Progenitor cell of endocrine pancreas (in vitro differentiated cells): ENCODE measurements at places on chromosomes 5 and 9.

GRCh38 chr9:16505199-16505598 is 365.3 kb downstream of the BNC2 start:
- H3K27ac ChIP-seq: no peak overlapping the region
- H3K4me3 ChIP-seq: no peak overlapping the region
- no peak for DNase-seq
- peaks cover 8% of the 10 kb centered on the region for H3K4me1 ChIP-seq
- H3K36me3 ChIP-seq: no peaks in the 10 kb centered on the region

GRCh38 chr5:8729437-8729836 is 816.4 kb downstream of the SEMA5A start:
- H3K27me3 ChIP-seq: no peaks in the 10 kb centered on the region
- no peak overlapping the region for H3K27ac ChIP-seq
- H3K4me1 ChIP-seq: no peaks in the 10 kb centered on the region

DNA sequence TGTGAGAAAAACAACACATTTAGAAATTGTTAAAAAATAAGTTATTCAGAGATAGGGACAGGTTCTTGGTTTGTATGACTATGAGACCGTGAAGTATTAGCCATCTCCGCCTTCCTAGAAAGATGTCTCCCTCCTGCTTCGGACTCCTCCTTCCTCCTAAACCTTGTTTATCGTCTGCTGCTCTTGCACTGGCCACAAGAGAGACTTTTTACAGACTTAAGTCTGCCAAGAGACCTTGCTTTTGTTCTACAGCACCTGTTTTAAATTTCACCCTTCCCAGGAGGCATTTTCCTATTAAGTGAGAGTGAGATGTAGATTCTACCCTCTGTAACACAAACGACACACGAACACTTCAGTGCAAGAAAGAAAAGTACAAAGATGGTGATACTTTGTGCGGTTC is 274.6 kb downstream of the ARHGEF28 start:
- no peak for DNase-seq
- H3K4me1 ChIP-seq: peaks cover 6% of the 10 kb centered on the region
- peaks cover 4% of the 10 kb centered on the region for H3K36me3 ChIP-seq

DNA sequence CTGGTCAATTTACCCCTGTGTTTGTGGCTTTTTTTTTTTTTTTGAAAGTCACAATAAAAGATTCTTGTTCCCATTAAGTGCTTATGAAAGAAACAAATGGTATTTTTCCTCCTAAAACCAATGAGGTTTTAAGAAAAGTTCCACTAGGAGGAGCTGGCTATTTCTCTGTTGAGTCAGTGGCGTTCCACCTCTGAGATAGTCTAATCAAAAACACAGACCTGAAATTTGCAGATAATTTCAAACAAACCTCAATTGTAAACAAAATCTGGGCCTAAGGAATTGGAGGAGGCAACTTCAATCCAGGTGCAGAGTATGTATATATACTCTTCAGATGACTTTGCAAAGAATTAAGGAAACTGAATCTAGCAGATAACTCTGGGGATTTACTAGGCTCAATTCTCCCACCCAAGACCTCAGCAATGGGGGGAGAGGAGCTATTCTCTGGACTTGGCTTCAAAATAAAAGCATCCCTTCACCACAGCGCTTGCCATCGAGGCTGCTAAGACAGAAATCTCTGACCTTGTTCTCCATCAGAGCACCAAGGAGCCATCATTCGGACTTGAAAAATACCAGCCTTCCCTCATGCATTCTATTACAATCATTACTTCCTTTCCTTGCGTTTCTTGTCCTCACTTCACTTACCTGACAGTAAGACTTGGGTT is 52.4 kb downstream of the FANCC start:
- H3K36me3 ChIP-seq: no peaks in the 10 kb centered on the region
- no peak overlapping the region for H3K4me3 ChIP-seq
- peak overlapping the region; percentile 74 for H3K27ac ChIP-seq
- H3K4me1 ChIP-seq: peaks cover 47% of the 10 kb centered on the region
- no peaks in the 10 kb centered on the region for H3K27me3 ChIP-seq
- no peak for DNase-seq

DNA sequence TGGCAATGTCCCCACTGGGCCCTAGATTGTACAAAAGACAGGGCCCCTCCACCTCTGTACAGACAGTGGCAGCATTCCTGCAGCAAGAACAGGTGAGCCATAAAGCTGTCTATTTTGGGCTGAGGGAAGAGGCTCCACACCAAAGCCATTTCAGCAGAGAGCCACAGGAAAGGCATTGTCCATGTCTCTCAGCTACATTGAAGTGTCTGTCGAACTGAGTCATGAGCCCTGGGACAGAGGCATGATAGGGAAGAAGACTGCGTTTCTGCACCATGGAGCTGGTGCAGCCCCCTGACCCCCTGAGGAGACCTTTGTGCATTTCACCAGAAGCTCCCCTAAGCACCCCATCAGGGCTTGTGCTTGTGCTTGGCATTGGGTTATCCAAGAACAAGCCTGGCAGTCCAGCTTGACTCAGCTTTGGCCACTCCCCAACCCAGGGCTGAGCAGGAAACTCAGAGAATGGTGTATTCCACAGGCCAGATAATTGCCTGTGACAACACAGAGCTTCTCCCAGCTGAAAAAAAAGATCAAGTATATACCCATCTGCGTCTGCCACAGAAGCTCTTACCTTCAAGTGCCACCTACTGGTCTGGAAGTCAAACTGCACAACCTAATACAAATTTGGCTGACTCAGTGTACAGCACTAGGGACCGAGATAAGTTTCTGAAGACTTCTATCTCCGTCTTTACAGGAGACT is 5.9 kb upstream of the FRMD3 start:
- peaks cover 17% of the 10 kb centered on the region for H3K27me3 ChIP-seq
- no peak overlapping the region for H3K4me3 ChIP-seq
- H3K27ac ChIP-seq: no peak overlapping the region

DNA sequence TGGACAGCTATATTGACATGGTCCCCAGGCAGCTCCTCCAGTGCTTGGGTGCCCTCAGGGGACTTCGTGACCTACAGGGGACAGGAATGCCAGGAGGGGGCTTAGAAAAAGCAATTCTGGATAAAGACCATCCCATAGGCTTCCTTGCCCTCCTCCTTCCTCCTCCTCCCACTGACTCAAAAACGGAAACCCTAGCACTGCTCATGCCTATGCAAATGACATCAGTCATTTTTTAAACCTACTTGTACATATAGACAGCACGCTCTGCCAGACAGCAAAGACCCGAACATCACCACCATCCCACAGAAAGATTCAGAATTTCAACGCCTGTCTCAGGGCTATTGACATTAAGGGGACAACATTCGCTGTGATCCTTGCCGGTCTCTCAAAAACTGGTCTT is 11.0 kb downstream of the IGFBPL1 start:
- no peak for DNase-seq
- no peaks in the 10 kb centered on the region for H3K36me3 ChIP-seq
- H3K27me3 ChIP-seq: peaks cover 47% of the 10 kb centered on the region
- no peaks in the 10 kb centered on the region for H3K4me1 ChIP-seq

- H3K4me1 ChIP-seq: peaks cover 18% of the 10 kb centered on the region
- H3K4me3 ChIP-seq: no peak overlapping the region
- peaks cover 24% of the 10 kb centered on the region for H3K27me3 ChIP-seq
- DNase-seq: no peak
Observed at GRCh38 chr9:114499941-114500696, 5.2 kb downstream of the WHRN start.

GRCh38 chr5:135249658-135250057 is 149.4 kb downstream of the MACROH2A1 start:
- H3K4me1 ChIP-seq: peaks cover 12% of the 10 kb centered on the region
- DNase-seq: no peak
- H3K4me3 ChIP-seq: no peak overlapping the region
- H3K27me3 ChIP-seq: peaks cover 14% of the 10 kb centered on the region
- peaks cover 1% of the 10 kb centered on the region for H3K36me3 ChIP-seq

- no peaks in the 10 kb centered on the region for H3K36me3 ChIP-seq
- no peak overlapping the region for H3K27ac ChIP-seq
- no peak overlapping the region for H3K4me3 ChIP-seq
- H3K4me1 ChIP-seq: peaks cover 25% of the 10 kb centered on the region
Observed at GRCh38 chr5:133825631-133826289, 142.7 kb downstream of the C5orf15 start.

- no peak overlapping the region for H3K4me3 ChIP-seq
- H3K27ac ChIP-seq: no peak overlapping the region
- peaks cover 5% of the 10 kb centered on the region for H3K4me1 ChIP-seq
- no peak for DNase-seq
- peaks cover 4% of the 10 kb centered on the region for H3K36me3 ChIP-seq
Observed at GRCh38 chr5:105414067-105414466, 1851.5 kb upstream of the NUDT12 start.

GRCh38 chr5:36417221-36417620 is 115.5 kb upstream of the RANBP3L start:
- no peaks in the 10 kb centered on the region for H3K36me3 ChIP-seq
- H3K4me1 ChIP-seq: peaks cover 14% of the 10 kb centered on the region
- no peak for DNase-seq
- H3K27ac ChIP-seq: no peak overlapping the region

DNA sequence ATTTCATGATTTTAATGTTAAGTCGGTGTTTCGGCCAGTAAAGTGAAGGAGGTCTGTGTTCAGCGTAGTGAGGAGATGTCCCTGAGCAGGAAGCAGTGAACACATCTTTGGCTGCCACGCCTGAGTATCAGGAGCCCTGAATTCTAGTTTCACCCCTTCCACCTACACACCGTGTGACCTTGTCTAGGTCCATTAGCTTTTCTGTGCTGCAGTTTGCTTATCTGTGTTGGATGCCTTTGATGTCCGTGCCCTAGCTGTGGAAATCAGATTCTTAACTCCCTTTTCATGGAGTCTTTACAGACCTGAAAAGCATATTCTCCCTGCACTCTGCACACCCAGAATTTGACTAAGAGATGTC is 601 bp downstream of the FBXO38 start:
- peak overlapping the region; percentile 89 for H3K4me3 ChIP-seq
- peaks cover 31% of the 10 kb centered on the region for H3K4me1 ChIP-seq
- peaks cover 3% of the 10 kb centered on the region for H3K36me3 ChIP-seq
- DNase-seq: no peak
- H3K27ac ChIP-seq: peak overlapping the region; percentile 99

DNA sequence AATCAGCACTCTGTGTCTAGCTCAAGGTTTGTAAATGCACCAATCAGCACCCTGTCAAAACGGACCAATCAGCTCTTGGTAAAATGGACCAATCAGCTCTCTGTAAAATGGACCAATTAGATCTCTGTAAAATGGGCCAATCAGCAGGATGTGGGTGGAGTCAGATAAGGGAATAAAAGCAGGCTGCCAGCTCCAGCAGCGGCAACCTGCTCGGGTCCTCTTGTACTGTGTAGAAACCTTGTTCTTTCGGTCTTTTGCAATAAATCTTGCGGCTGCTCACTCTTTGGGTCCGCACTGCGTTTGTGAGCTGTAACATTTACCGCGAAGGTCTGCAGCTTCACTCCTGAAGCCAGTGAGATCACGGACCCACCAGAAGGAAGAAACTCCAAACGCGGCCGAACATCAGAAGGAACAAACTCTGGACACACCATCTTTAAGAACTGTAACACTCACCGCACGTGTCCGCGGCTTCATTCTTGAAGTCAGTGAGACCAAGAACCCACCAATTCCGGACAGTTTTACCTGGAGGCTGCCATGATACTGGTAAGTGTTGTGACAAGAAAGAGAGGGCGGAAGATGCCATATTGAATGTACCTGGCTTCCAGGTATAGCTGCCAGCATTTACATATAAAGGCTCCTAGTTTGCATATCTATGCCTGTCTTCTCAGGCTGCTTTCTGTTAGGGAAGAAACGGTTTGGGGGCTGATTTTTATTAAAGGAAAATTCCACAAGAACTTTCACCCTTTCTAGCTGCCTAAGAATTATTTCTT is 758.5 kb upstream of the CTNND2 start:
- H3K27ac ChIP-seq: no peak overlapping the region
- H3K4me3 ChIP-seq: no peak overlapping the region
- H3K36me3 ChIP-seq: peaks cover 1% of the 10 kb centered on the region
- peaks cover 4% of the 10 kb centered on the region for H3K4me1 ChIP-seq
- DNase-seq: no peak

DNA sequence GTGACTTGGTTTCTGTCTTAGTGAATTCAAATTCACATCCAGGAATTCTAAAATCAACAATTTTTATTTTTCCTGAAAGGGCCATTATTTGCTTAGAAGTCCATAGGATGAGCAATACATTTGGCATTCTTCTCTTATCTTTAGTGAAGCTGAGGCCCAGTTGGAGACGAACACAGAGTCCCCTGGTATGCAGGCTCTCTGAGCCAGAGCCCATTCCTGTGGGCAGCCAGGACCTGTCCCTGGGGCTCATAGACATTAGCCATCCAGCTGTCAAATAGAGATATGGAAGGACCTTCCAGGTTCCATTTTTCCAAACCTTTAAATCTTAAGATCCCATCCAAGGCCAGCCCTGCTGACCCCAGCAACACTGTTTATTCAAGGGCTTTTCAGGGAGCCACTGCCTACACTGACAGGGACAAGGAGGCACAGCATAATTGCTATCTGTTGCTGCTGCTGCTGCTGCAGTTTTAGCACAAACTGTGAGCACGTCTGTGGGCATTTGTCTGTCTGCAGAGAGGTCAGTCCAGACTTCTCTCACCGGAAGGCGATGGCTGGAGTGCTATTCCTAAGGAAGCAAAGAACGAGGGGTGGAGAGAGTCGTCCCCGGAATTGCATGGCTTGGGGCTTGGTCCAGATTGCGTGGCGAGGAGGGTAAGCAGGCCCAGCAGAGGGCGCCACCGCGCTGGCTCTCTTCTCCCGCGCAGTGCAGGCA is 639.0 kb downstream of the CCDC171 start:
- peaks cover 2% of the 10 kb centered on the region for H3K36me3 ChIP-seq
- peaks cover 10% of the 10 kb centered on the region for H3K27me3 ChIP-seq
- peaks cover 3% of the 10 kb centered on the region for H3K4me1 ChIP-seq
- no peak overlapping the region for H3K27ac ChIP-seq

DNA sequence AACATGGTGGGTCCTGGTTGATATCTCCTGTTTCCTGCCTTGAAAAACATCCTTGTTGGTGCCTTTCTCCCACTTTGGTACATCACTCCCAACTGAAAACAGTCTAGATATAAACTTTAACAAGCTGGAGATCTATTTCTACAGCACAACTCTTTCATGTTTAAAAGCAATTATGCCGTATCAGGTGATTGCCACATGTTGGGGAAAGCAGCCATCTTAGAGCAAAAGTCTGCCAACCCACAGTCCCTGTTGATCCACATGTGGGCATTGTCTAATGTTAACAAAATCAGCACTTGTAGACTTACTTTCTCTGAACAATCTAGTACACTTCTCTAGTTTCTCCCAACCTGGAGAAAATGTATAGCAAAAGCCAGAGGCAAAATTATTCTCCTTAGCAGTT is 104.1 kb downstream of the PRDM6 start:
- H3K4me3 ChIP-seq: no peak overlapping the region
- DNase-seq: no peak
- H3K4me1 ChIP-seq: no peaks in the 10 kb centered on the region

GRCh38 chr9:5578698-5579085 is 50.2 kb upstream of the RIC1 start:
- no peaks in the 10 kb centered on the region for H3K4me1 ChIP-seq
- H3K4me3 ChIP-seq: no peak overlapping the region
- H3K27me3 ChIP-seq: no peaks in the 10 kb centered on the region
- no peaks in the 10 kb centered on the region for H3K36me3 ChIP-seq
- DNase-seq: no peak

GRCh38 chr9:92974761-92975755 is 27.7 kb downstream of the FGD3 start:
- H3K27ac ChIP-seq: peak overlapping the region; percentile 94
- no peaks in the 10 kb centered on the region for H3K27me3 ChIP-seq
- H3K4me1 ChIP-seq: peaks cover 15% of the 10 kb centered on the region
- H3K36me3 ChIP-seq: peaks cover 21% of the 10 kb centered on the region
- H3K4me3 ChIP-seq: peak overlapping the region; percentile 19
